ENCODE measurements at places on chromosomes 5 and 9.

DNA sequence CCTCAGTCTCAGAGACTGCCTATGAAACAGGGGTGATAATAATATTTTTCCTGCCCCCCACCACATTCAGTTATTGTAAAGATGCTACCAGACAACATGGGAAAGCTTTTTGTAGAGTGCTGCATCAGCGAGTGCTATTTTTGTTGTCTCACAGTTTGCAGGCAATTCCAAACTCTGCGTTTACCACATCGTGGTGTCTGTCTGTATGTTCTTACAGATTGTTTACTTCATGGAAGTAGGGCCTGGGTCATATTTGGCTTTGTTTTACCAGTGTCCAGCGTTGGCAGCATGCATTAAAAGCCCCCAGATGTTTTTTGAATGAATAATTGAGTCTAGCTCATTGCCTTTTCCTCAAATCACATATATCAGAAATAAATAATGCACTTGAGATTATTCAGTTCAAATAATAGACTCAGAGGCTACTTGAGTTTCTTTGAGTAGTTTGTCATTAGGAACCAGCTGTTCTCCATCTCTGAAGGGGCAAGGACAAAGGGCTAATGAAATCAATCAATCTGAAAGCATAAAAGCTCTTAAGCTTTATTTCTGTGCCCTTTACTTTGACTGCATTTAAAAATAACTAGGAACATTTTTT is 243.7 kb downstream of the CWC27 start:
- DNase-seq: no peak

- no peak for DNase-seq
Measured at GRCh38 chr9:34809504-34810186, 99.7 kb upstream of the CCL21 start.

GRCh38 chr9:91720313-91720712 is 229.7 kb downstream of the ROR2 start:
- no peak for DNase-seq

GRCh38 chr5:150300496-150301169 is 2.1 kb downstream of the ARSI start:
- no peak for DNase-seq

- no peak for DNase-seq
Measured at GRCh38 chr5:153224651-153225050, 265.8 kb upstream of the GRIA1 start.

DNA sequence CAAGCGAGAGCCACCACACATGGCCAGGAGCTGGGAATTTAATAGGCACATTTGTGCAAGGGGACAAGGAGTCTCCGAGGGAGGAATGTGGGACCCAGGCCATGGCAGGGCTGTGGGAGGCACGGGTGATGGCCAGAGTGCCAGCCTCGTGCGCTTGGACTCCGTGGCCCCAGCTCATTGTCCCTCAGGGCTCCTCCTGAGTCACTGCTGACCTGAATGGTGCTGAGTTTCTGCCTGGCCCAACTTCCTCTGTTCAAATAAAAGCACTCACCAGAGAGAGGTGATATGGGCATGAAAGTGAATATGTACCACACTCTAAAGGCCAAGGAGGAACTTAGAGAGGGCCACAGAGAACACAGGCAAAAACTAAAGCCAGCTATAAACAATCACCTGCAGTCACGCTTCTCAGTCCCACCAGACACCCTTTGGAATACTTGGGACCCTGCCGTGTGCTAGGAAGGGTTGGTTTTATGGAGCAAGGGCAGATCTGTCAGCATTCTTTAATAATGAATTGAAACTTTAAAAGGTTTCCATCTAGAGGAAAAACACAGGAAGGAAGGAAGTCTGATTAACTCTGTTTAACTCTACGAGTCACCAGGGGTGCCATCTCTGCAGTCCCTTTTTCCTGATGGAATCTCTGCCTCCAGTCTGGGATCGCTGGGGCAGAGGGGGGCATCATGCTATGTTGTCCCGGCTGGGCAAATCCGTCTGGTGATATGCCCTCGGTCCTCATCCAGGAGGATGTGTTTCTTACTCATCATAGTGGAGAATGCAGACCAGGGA is 25.1 kb upstream of the UBE2QL1 start:
- no peak for DNase-seq

DNA sequence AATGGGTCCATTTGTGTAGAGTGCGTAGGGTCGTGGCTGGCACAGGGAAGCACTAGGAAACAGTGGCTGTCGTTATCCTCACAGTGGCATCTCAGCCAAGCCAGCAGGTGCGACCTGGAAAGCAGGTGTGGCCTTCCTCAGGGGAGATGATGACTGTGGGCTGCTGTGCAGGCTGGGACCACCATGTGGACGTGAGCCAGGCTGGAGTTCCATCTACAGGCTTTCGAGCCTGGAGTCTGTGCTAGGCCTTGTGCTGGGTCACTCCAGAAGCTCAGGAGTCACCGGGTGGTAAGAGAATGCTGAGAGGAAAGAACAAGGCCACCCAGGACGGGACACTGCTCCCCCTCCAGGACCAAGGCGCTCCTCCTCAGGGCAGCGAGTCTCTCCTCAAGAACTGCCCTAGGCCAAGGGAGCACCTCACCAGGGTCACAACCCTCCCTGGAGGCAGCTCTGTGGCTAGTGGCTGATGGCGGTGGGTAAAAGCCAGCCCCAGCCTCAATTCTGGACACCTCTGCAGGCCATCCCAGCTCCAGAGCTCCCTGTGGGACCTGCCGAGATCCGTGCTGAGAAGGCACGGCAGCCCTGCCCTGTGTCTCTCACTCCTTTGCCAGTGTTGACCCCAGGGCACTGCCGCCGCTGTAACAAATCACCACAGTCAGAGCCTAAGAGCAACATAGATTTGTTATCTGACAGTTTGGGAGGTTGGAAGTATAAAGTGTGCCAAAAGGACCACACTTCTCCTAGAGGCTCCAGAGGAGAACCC is 36.0 kb downstream of the WHRN start:
- DNase-seq: no peak

GRCh38 chr5:181045316-181045715 is 5.2 kb downstream of the BTNL9 start:
- DNase-seq: no peak

GRCh38 chr5:169848792-169849191 is 131.5 kb downstream of the INSYN2B start:
- DNase-seq: no peak

DNA sequence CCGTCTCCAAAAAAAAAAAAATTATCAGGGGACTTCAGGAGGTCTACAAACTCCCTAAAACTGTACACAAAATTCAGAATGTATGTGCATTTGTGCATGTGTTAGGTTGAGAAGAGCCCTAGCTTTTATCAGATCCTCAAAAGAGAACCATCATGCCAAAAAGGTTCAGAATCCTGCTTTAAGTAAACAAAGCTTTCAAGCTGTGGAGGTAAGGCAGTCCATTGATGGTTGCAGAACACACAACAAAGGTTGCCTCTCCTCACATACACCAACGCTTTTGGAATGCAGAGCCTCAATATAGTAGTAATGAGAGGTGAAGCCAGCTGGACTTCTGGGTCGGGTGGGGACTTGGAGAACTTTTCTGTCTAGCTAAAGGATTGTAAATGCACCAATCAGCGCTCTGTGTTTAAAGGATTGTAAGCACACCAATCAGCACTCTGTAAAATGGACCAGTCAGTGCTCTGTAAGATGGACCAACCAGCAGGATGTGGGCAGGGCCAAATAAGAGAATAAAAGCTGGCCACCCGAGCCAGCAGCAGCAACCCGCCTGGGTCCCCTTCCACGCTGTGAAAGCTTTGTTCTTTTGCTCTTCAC is 57.9 kb upstream of the RNF38 start:
- DNase-seq: no peak

Measured in stimulated activated CD4-positive, alpha-beta T cell treated with anti-CD3 and anti-CD28 coated beads, Interleukin-15, amount 100 ng/mL, for 48 hours (primary cell).